ENCODE measurements at places on chromosomes 3 and 15.

- DNase-seq: no peak
Observed at GRCh38 chr3:62192891-62193290, 180.5 kb downstream of the FEZF2 start.

DNA sequence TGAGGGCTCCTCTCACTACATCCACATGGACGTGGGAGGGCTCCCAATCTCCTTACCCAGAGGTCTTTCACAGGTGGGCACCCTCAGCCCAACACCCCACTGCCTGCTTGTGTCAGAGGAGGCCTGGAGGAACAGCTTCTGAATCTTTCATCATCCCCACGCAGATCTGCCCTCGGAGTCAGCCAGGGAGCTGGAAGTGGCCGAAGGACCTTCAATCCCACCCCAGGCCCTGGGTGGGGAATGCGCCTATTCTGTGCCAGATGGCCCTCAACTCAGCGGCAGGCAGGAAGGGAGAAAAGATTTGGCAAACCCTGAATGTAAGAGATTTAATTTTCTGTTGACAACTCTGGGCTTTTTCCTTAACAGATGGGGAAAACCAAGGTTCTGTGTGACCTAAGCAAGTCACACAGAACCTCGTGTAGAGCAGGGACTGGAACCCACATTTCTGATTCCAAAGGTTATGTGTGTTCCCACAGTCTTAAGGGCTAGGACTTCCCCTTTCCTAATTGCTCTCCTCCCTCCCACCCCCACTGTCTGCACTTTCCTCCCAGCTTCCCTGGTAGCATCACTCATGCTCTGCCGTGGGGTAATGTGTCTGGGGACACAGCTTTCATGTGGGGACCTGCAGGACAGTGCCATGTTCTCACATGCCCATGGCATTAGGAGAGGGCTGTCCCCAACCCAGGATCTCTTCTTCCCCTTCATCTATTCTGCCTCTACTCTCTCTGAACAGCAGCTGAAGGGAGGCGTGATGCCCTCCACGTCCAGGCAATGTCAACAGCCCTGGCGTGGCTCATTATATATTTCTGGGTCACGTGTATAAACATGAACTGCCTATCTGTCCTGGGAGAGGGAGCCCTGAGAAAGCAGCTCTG, 98.1 kb downstream of the SEMA5B start:
- no peak for DNase-seq

- DNase-seq: peak; percentile 49
Observed at GRCh38 chr15:74869726-74870407, 3.3 kb downstream of the SCAMP2 start.

DNA sequence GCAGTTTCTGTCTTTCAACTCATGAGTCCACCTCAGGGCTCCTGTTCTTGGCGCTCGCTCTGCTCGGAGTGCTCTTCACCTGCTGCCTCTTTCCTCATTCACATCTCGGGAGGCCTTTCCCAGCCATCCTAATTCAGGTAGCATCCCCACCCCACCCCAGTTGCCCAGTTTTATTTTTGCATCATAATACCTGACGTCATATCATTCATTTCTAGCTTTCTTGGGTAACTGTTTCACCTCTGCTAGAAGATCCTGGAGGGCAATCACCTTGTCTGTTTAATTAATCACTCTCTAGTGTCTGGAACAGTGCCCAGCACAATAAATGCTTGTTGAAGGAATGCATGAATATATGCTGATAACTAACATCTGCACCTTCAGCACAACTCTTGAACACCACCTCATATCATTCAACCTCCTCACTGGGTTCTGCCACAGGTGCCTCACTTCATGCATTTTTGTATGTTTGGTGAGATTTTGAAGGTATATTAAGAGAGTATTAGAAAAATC, 7.6 kb downstream of the NUSAP1 start:
- no peak for DNase-seq

- DNase-seq: no peak
Observed at GRCh38 chr3:33456756-33457155, 16.6 kb upstream of the UBP1 start.

DNA sequence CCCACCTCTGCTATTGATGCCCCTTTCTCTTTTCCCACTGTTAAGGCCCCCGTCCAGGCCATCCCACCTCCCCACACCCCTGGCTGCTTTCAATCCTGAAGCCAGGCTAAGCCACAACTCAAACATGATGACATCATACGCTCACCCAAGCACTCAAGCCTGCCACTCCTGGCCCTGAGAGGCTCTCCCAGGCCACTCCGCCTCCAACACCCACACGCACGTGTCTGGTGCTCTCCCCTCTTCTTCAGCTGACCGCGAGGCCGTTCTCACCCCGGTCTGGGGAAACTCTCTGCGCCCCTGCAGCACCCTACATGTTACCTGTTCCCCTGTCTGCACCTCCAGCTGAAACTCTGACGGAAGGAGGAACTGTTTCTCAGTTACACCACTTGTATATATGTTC, 6.2 kb downstream of the ZXDC start:
- DNase-seq: no peak

GRCh38 chr15:98446083-98446482, 202.3 kb upstream of the IGF1R start:
- DNase-seq: no peak

DNA sequence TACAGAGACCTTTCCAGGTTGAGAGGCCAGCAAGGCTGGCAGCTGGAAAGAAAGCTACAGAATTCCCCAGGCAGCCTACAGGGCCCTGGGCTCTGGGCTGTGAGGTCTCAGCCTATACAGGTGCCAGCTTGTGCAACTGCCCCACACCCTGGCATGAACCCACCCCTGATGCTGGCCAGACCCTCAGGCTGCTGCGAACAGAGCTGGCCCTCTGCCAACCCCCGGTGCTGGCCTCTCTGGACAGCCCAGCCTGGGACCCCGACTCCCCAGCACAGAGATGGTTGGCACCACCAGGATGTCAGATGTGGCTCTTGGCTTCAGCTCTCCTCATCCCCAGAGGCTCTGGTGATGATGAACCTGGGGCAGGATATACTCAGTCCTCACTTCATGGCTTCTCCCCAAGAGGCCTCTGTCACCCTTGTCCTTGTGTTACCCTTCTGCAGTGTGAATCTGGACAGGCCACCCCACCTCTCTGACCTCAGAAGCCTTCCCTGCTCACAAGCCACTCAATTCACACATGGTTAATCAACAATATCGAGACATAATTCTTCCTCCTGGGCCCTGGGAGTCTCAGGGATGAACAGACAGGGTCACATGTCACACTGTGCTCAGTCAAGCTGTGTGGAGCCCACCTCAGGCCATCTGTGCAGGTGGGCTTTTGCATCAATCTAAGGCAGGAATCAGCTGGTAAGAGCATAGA, 11.0 kb upstream of the BFSP2 start:
- no peak for DNase-seq

GRCh38 chr15:58748040-58748851, 1.3 kb downstream of the ADAM10 start:
- no peak for DNase-seq

- DNase-seq: no peak
Observed at GRCh38 chr3:22908989-22909507, 294.1 kb upstream of the UBE2E2 start.

- DNase-seq: no peak
Observed at GRCh38 chr3:140298569-140299070, 363.6 kb downstream of the CLSTN2 start.

DNA sequence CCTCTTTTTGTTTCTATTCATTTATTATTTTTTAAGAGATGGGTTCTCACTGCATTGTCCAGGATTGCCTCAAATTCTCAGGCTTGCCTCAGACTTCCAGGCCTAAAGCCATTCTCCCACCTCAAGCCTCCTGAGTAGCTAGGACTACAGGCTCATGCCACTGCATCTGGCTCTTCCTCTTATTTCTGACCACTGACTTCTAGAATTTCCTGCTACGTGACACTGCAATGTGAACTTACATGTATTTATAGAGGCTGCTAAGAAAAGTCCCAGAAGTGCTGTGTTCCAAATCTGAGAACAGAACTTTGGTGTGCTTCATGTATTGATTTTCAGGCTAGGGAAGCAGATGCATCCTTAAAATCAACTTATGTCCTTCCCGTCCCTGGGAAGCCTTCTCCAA, 407.4 kb downstream of the RSL24D1 start:
- no peak for DNase-seq

- no peak for DNase-seq
Observed at GRCh38 chr3:159186581-159186980, 384.7 kb downstream of the MFSD1 start.

- no peak for DNase-seq
Observed at GRCh38 chr15:67164401-67164791, 90.1 kb downstream of the AAGAB start.

DNA sequence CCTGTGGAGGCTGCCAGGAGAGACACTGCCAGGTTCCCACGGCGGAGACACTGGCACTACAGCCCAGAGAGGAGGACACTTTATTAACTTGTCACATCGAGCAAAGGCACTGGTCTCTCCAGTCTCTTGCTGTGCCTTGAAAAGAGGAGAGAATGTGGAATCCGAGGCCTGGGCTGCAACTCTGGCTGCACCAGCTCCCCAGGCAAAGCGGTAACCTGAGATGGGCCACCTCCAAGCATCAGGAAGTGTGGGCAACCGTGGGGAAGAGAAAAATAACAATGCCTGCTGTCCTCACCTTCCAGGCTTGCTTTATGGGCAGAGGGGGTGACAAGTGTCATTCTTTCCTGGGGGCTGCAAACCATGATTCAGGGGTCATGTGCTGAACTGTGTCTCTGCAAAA, 91.6 kb upstream of the RGMA start:
- DNase-seq: no peak

DNA sequence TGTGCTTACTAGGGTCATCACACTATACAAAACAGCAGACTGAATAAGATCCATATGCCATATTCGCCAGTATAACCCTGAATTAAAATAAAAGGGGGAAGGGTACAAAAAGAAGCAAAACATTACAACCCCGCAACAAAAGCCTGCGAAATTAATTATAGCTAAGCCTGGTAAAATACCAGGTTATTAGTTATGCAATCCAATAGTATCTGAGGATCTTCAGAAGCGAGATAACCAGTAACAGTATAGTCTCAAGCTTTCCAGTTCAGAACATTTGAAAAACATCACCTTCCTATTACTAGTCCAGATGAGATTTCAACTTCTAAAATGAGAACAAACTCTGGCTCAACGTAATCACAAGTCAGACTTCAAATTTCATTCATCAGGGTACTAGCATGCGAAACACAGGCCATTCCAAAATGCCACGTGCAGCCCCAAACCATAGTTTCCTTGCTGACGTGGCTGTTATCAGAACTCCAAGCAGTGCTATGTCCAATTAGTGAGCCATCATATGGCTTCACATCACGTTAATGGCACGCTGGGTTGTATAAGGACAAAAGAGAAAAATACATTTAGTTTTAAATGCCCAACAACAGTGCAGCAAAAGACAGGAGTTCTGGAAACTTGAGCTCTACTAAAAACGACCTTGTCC, 1.1 kb downstream of the SSR3 start:
- DNase-seq: no peak

GRCh38 chr15:48675436-48675835, 29.9 kb upstream of the FBN1 start:
- no peak for DNase-seq

DNA sequence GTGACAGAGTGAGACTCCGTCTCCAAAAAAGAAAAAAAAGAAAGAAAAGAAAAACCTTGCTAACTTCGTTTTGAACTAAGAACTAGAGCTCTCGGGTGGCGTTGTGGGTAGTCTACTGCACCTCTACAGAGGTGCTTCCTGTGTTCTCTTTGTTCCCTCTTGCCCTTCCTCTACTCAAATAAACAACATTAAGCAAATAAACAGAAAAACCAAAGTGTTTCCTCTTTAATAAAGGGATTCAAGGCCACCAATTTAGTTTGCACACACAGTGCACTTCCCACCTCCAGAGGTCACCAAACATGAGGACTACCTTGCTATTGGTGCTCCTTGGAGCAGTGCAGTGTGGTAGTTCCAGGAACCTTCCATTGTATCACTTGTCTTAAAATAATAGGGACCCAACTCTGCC, 354.2 kb upstream of the TBL1XR1 start:
- DNase-seq: no peak

DNA sequence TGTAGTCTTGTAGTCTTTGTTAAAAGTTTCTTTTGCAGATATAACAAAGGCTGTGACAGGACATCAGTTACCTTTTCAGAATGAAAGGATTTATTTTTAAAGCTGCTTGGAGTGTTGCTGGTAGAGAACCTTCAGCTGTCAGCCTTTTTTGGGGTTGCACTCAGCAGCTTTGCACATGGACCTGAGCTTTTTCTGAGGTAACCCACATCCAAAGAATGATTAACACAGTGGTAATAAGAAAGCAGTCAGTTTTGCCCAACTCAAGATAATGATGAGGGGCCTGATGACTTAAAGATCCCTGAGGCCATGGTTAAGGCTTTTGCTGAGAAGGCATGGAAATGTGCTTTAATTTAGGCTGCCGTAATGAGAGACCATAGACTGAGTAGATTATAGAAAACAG, 1042.7 kb downstream of the PLOD2 start:
- DNase-seq: no peak

DNA sequence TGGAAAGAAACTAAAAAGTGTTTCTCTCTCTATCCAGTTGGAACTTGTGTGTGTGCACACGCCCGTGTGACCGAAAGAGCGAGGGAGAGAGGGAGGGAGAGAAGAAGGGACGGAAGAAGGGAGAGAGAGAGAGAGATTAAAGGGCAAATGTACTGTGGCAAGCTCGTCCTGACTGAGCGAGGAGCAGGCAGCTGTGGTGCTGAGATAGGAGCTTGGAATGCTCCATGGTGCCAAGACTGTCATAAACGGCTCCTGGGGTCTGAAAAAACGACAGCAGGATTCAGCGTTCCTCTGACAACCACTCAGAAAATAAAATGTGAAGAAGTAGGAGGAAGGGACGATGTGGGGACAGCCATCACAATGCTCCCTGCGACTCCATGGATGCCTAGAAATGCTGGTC, 276.0 kb downstream of the SV2B start:
- DNase-seq: no peak

DNA sequence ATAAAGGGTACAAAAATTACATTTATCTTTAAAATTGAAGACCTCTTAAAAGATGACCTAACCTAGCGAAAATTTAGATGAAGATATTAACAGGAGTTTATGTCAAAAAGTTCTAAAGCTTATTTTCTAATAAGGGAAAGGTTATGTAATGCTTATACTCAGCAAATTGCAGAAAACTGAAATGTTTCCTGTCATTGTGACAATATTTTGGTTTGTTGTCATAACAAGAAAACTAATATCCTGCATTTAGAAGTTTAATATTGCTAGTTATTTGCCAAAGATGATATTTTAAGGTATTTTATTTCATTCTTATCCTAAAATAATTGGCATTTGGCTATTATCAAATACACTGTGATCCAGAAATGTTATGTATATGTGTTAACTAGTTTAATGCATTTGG, 294.5 kb downstream of the C3orf38 start:
- no peak for DNase-seq

- no peak for DNase-seq
Observed at GRCh38 chr3:46656778-46657556, 36.5 kb downstream of the ALS2CL start.

GRCh38 chr15:101611007-101611406, 41.2 kb downstream of the TM2D3 start:
- no peak for DNase-seq
